Brain pericyte (primary cell): ENCODE measurements at places on chromosomes 12 and 14.

GRCh38 chr14:61244009-61244408 lies 37.1 kb downstream of the TMEM30B start:
- no peak for DNase-seq

DNA sequence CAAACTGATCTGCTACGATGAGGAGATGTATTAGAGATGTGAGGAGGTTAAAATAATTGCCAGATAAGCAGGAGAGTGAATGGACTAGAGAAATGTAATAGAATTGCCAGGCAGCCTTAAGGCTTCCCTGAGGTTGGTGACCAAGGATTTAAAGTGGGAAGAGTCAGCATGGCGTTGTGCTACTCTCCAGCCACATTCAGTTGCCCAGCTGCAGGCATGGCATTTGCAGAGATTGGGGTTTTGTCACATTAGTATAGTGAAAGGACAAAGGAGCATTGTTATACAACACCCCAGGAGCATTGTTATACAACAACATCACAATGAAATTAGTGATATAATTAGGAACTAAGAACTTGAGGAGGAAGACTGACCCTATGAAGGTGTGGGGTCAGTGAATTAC lies 31.7 kb downstream of the MARK3 start:
- DNase-seq = no peak

GRCh38 chr12:51863933-51864832 lies 15.7 kb upstream of the FIGNL2 start:
- no peak for DNase-seq

DNA sequence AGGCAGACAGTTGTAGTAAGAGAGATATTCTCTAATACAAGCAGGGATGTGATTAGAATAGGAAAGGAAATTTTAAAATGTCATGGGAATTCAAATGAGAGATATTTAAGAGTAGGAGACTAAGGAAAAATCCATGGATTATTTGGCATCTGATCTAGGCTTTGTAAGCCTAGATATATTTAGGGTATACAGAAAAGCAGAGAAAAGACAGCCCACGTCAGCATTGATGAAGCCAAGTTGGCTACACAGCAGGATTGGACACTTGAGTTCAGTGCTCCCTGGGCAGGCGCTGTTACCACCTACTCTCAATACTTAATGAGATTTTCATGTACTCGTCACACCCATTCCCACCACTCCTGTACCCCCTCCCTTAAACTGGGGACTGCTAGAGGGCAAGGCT lies 1.7 kb upstream of the KCNJ8 start:
- DNase-seq = no peak

- DNase-seq = no peak
Observed at GRCh38 chr12:51329742-51330141, 5.8 kb upstream of the BIN2 start.

DNA sequence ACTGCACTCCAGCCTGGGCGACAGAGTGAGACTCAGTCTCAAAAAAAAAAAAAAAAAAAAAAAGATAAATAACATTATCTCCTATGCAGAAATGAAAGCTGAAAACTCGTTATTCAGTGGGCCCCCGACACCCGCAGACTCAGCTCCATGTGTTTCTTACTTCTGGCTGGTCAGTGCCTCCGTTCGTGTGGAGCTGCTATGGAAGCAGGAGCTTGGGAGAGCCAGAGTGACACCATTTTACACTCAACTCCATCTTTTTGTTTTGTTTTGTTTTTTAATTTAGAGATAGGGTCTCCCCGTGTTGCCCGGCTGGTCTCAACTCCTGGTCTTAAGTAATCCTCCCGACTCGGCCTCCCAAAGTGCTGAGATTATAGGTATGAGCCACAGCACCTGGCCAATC lies 13.3 kb upstream of the PLEKHG6 start:
- no peak for DNase-seq

DNA sequence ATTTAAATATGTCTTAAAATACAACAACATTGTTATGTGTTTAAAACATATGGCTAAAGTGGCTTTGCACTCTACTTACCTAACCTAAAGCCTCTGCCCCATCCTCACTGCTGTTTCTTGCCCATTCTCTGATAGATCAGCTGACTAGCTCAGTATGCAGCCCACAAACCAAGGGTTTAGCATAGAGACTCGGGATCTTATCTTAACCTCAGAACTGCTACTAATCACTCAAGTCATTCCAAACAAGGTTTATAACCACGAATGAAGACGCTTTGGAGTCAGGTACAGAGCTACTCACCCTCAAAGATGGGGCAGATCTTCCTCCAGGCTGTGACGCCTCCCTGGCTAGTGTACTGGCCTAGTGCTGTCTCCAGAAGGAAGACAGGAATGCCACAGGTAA lies 19.3 kb downstream of the SLC6A13 start:
- DNase-seq = no peak

DNA sequence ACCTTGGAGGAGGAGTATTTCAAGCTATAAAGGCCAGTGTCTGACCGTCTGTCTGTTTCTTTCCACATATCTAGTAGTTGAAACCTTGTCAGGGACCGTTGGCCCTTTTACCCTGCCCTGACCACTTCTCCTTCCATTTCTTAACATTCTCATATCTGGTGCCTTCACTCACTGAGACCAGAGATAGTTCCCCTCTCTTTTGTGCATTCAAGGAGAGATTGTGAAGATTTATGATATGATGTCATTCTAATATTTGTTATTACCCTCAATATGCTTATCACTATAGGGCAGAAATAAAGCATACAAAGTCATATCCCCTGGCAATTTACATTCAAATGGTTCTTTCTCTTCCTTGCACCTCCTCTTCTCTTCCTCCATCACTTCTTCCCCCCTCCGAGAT lies 83.3 kb downstream of the PLXNC1 start:
- no peak for DNase-seq

GRCh38 chr12:87758271-87758670 lies 270.9 kb downstream of the C12orf50 start:
- DNase-seq = no peak
